Activated CD4-positive, alpha-beta T cell treated with anti-CD3 and anti-CD28 coated beads, Interleukin-2, amount 10 ng/mL, durations not matched to agents 7 days and 5 days (primary cell): ENCODE measurements at places on chromosomes 11 and 22. TPM values are rescaled to one million over a fixed set of nuclear protein-coding genes. Genes with fewer than 3 reads are reported as not detected.

TENM4 gene
- not detected for total RNA-seq

DDTL gene
- total RNA-seq = 3.3 TPM

FGF4 gene
- total RNA-seq = not detected

LGALS12 gene
- total RNA-seq = not detected

ELMOD1 gene
- total RNA-seq = not detected

MFRP gene
- total RNA-seq = not detected

HEPACAM gene
- total RNA-seq = not detected

CRACR2B gene
- 8.1 TPM for total RNA-seq

LYVE1 gene
- total RNA-seq = not detected

CRYBB2 gene
- not detected for total RNA-seq

PAFAH1B2 gene
- total RNA-seq = 52.1 TPM

KRTAP5-8 gene
- 0.17 TPM for total RNA-seq

SFI1 gene
- total RNA-seq = 183 TPM

ENDOD1 gene
- total RNA-seq = 16.8 TPM

CCDC188 gene
- 0.12 TPM for total RNA-seq

CREB3L1 gene
- total RNA-seq = not detected

SLC37A2 gene
- total RNA-seq = 0.73 TPM

UCP3 gene
- 2.5 TPM for total RNA-seq

MMP3 gene
- total RNA-seq = not detected

TBX10 gene
- total RNA-seq = not detected

KCNJ11 gene
- total RNA-seq = 0.64 TPM

C11orf42 gene
- total RNA-seq = not detected

OR4A16 gene
- total RNA-seq = not detected

NXPE2 gene
- not detected for total RNA-seq

PAX6 gene
- total RNA-seq = not detected

SMC1B gene
- 0.58 TPM for total RNA-seq

MAP6 gene
- total RNA-seq = 0.25 TPM
